Natural killer cell treated with Interleukin-12 subunit alpha and Interleukin-12 subunit beta and Interleukin-15 and Interleukin-18, amount 100 ng/mL, for 72 hours (primary cell): ENCODE measurements at places on chromosomes 5 and 9. TPM values are rescaled to one million over a fixed set of nuclear protein-coding genes. Genes with fewer than 3 reads are reported as not detected.

DNA sequence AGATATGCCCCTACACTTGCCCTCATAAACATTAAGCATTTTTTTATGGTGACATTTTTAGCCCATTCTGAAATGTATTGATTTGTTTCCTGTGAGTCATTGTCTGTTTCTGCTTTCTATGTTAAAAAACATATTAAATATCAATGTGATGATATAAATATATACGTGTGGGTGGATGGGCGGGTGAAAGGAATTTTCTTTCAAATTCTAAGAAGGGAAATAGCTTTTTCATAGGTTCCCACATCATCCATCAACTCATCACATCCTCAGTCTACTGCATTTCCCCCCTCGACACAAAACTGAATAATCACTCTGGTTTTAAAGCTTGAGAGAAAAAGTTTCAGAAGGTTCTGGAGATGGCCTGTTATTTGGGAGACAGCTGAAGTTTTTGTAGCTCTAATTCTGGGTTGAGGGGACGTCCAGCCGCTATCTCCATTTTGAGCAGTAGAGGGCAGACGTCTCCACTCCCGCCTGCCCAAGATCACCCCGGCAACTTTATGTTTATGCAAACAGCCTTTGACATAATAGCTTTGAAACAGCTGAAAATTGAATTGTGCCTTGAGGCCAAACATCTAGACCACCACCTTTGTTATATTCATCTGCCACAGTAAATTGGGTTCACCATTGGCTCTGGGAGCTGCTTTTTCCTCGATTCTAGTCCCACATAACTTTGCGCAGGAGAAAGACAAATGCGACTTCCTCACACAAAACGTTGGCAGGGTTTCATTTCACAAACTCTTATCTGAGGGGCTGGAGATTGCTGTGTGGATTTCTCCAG lies 216.2 kb upstream of the CLINT1 start:
- H3K27me3 ChIP-seq, result peaks cover 16% of the 10 kb centered on the region
- no peaks in the 10 kb centered on the region for H3K36me3 ChIP-seq
- H3K4me3 ChIP-seq, result no peak overlapping the region

DNA sequence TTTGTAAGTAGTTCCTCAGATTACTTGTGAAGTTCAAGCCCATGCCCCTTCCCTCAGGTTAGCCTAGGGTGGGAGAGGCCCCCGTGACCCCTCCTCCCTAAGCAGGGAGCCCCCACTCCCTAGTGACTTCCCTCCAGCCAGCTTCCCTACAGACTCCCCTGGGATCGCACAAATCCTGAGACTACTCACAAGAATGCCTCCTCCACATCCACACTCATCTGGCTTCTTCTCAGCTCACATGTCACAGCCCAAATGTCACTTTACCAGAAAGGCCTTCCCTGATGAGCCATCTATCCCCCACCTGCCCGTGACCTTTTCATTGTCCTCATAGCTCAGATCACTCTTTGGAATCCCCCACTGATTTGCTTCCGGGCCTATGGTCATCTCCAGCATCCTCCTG lies 96.7 kb upstream of the ARAP3 start:
- no peak for DNase-seq
- H3K4me3 ChIP-seq, result no peak overlapping the region
- H3K27ac ChIP-seq, result no peak overlapping the region
- no peaks in the 10 kb centered on the region for H3K36me3 ChIP-seq
- H3K4me1 ChIP-seq, result no peaks in the 10 kb centered on the region

DNA sequence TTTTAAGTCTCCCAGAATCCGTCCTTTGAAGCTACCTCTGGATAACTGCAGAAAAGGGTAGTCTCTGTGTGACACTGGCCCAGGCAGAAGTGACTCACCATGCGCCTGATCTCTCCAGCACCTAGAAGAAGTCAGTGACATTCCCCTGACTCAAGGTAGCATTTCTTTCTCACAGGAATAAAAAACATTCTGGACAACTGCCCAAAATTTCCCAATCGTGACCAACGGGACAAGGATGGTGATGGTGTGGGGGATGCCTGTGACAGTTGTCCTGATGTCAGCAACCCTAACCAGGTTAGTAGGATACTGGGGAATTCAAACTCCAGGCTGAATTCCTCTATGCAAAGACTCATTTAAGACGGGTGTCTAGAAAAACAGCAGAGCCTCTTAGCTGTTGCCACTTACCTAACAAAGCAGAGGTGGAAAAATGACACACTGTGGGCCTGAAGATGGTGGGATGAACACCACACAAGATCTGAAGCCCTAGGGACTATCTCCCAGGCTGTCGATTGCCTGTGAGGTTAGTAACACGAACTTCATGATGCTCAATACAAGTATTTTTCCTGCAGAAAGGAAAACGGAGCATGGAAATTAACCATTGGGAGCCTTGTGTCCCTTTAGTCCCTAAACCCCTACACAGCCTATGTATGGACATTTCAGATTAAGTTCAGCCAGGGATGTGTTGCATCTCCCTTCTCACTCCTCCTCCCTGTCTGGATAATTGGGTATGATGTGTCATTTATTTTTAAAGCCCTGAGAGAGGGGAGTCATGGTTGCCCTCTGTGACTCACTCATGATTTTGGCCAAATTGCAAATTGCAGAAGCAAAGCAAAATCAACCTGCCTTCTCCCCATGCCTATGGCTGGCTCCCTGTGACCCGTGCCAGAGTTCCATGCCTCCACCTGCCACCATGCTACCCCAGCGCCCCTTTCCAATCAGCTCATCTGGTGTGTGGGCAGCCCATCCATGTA lies 37.2 kb downstream of the THBS4 start:
- H3K27ac ChIP-seq, result no peak overlapping the region
- no peak overlapping the region for H3K4me3 ChIP-seq
- no peak for DNase-seq
- H3K36me3 ChIP-seq, result no peaks in the 10 kb centered on the region
- H3K4me1 ChIP-seq, result peaks cover 5% of the 10 kb centered on the region
- H3K27me3 ChIP-seq, result no peaks in the 10 kb centered on the region

GRCh38 chr5:132419502-132420468 lies 50.3 kb downstream of the SLC22A5 start:
- DNase-seq, result peak; percentile 81
- H3K27ac ChIP-seq, result peak overlapping the region; percentile 100
- H3K4me1 ChIP-seq, result peaks cover 83% of the 10 kb centered on the region
- H3K36me3 ChIP-seq, result peaks cover 22% of the 10 kb centered on the region
- peak overlapping the region; percentile 87 for H3K4me3 ChIP-seq
- H3K27me3 ChIP-seq, result no peaks in the 10 kb centered on the region

The NOXA1 gene
- 0.33 TPM for total RNA-seq
